ENCODE measurements at places on chromosomes 5 and 9.

- no peaks in the 10 kb centered on the region for H3K4me1 ChIP-seq
- no peak for DNase-seq
- H3K4me3 ChIP-seq: no peak overlapping the region
- H3K27ac ChIP-seq: no peak overlapping the region
- no peaks in the 10 kb centered on the region for H3K27me3 ChIP-seq
These were observed 429.9 kb downstream of the GABRG2 start for GRCh38 chr5:162497455-162497854.

- no peak overlapping the region for H3K27ac ChIP-seq
- H3K27me3 ChIP-seq: no peaks in the 10 kb centered on the region
- no peaks in the 10 kb centered on the region for H3K4me1 ChIP-seq
- no peak overlapping the region for H3K4me3 ChIP-seq
These were observed 44.0 kb downstream of the FREM1 start for GRCh38 chr9:14866200-14866749.

GRCh38 chr5:136780518-136780917 is 415.2 kb upstream of the TRPC7 start:
- H3K36me3 ChIP-seq: no peaks in the 10 kb centered on the region
- H3K27me3 ChIP-seq: no peaks in the 10 kb centered on the region
- H3K4me3 ChIP-seq: no peak overlapping the region
- no peaks in the 10 kb centered on the region for H3K4me1 ChIP-seq

DNA sequence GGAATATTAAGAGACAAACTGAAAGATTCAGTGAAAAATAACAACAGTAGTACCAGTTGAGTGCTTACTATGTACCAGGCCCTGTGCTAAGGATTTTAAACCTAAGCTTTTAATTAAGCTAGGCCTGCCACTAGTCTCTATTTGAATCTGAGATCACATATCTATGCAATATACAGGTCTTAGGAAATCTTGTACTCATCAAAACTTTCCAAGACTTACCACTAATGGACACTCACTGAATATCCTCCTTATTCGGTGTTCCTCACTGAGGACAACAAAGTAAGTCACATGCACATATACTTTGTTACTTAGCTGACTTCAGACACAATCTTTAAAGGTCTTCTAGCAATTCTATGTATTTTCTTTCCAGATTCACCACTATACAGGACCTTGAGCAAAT is 32.6 kb downstream of the DIAPH1 start:
- no peak for DNase-seq
- H3K27ac ChIP-seq: no peak overlapping the region
- no peaks in the 10 kb centered on the region for H3K4me1 ChIP-seq
- no peaks in the 10 kb centered on the region for H3K27me3 ChIP-seq
- no peak overlapping the region for H3K4me3 ChIP-seq

GRCh38 chr9:111212874-111213273 is 117.2 kb downstream of the OR2K2 start:
- no peak overlapping the region for H3K4me3 ChIP-seq
- H3K27me3 ChIP-seq: no peaks in the 10 kb centered on the region
- no peak for DNase-seq
- H3K4me1 ChIP-seq: no peaks in the 10 kb centered on the region

- no peak for DNase-seq
- H3K4me1 ChIP-seq: peaks cover 9% of the 10 kb centered on the region
- H3K4me3 ChIP-seq: no peak overlapping the region
- H3K36me3 ChIP-seq: peaks cover 27% of the 10 kb centered on the region
These were observed 612 bp upstream of the BBLN start for GRCh38 chr9:128159522-128159783.

GRCh38 chr9:112112519-112112918 is 62.6 kb downstream of the SUSD1 start:
- H3K4me3 ChIP-seq: no peak overlapping the region
- peaks cover 4% of the 10 kb centered on the region for H3K36me3 ChIP-seq
- DNase-seq: peak; percentile 39
- H3K27ac ChIP-seq: no peak overlapping the region
- H3K4me1 ChIP-seq: peaks cover 5% of the 10 kb centered on the region

- no peak overlapping the region for H3K27ac ChIP-seq
- H3K4me3 ChIP-seq: no peak overlapping the region
- H3K36me3 ChIP-seq: no peaks in the 10 kb centered on the region
- no peaks in the 10 kb centered on the region for H3K27me3 ChIP-seq
- no peak for DNase-seq
- H3K4me1 ChIP-seq: no peaks in the 10 kb centered on the region
These were observed 145.6 kb downstream of the CNTLN start for GRCh38 chr9:17280350-17281012.

GRCh38 chr5:40384782-40385390 is 294.8 kb upstream of the PTGER4 start:
- no peak overlapping the region for H3K27ac ChIP-seq
- no peaks in the 10 kb centered on the region for H3K36me3 ChIP-seq

DNA sequence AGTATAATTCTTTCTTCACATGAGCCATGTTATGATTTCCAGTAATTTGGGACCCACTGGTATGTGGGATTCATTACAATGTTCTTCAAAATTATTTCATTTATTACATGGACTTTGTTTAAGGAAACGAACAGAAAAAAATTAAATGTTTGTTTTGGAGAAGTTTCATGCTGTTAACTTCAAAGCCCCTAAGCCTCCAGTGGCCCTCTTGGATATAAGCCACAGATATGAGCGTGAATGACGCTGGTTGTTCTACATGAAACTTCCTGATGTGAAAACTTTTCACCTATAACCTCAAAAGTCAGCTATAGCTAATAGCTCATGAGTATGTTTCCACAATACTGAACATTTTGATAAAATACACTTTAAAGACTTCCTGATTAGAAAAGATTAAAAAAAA is 334.2 kb downstream of the PDE4D start:
- no peak overlapping the region for H3K4me3 ChIP-seq
- peaks cover 4% of the 10 kb centered on the region for H3K4me1 ChIP-seq

DNA sequence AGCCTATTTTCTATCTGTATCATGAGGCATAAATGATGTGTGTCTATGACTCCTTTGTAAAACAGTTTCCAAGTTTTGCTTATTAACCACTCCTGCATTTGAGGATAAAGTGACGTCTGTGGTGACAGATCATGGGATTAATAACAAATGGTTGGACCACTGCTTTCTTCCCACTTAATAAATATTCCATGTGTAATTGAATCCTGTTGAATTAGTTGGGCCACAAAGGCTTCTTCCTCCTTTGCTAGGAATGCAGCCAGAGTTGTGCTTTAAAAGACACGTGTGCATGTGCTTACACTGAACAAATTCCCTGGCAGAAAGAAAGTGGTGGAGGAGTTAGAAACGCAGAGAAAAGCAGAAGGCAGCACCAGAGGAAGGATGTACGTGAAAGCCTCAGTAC is 150.2 kb downstream of the ACTBL2 start:
- no peaks in the 10 kb centered on the region for H3K36me3 ChIP-seq
- H3K27me3 ChIP-seq: no peaks in the 10 kb centered on the region
- H3K4me3 ChIP-seq: no peak overlapping the region
- DNase-seq: no peak
- peaks cover 4% of the 10 kb centered on the region for H3K4me1 ChIP-seq

DNA sequence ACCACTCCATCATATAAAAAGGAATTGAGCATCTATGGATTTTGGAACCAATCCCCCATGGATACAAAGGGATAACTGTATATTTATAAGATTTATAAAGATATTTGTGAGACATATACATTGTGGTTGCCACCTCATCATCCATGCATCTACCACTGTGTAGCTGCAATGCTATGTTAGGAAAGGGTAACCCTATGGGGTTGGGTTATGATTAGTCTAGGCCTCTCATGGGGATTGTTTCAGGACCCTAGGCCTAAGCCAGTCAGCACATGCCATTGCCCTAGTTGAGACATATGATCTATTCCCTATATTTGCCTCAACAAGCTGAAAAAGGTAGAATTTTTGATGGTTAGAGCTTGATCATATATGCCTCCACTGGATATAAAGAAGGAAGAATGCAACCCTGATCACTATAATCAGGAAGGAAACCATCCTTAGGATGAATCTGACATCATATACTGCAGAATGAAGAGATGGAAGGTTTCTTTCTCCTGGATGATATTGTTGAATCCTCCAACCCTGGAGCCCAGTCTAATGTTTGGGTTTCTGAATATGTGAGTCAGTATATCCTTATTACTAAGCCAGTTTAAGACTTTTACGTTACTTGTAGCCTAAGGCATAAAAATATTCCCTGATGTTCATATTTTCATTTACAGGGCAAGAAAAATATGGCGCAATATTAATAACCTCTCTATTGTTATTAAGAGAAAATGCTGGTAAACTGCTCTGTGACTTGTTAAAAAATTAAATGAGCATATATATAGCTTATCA is 94.2 kb downstream of the ADAMTS19 start:
- H3K27me3 ChIP-seq: no peaks in the 10 kb centered on the region
- no peak overlapping the region for H3K4me3 ChIP-seq
- H3K36me3 ChIP-seq: no peaks in the 10 kb centered on the region

GRCh38 chr5:132799392-132799791 is 13.7 kb upstream of the SOWAHA start:
- no peaks in the 10 kb centered on the region for H3K36me3 ChIP-seq
- DNase-seq: peak; percentile 92
- H3K4me3 ChIP-seq: no peak overlapping the region
- peak overlapping the region; percentile 93 for H3K27ac ChIP-seq
- H3K4me1 ChIP-seq: peaks cover 10% of the 10 kb centered on the region

DNA sequence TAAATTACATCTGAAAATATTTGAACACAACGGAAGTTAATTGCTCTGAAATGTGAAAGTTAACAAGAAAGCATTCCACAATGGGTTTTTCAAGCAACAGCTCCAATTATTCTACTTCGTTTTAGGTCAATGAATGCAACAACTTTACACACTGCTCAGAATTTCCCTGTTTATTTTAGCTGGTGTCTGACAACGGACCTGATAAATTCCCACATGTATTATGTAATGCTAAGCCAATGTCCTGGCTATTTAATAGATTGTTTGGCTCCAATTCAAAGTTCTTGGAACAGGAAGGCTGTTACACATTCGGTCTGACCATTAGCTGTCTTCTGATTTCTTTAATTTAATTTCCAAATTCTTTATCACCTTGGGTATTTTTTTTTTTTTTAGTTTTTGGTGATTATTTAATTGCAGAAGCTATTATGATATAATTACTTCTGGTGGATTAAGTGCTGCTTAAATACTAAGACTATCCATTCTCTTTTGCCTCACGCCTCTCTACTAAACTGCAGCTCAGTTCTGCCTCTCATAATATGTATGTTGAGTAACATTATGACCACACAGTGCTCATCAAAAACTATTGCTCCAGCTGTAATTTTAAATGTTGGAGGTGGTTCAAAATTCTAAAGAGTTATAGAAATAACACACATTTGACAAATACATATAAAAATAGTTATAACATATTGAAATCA is 57.9 kb downstream of the MEF2C start:
- H3K4me1 ChIP-seq: no peaks in the 10 kb centered on the region
- H3K4me3 ChIP-seq: no peak overlapping the region
